ENCODE measurements at places on chromosomes 4 and X.

GRCh38 chrX:87710580-87710979 is 193.0 kb downstream of the KLHL4 start:
- no peak for DNase-seq

DNA sequence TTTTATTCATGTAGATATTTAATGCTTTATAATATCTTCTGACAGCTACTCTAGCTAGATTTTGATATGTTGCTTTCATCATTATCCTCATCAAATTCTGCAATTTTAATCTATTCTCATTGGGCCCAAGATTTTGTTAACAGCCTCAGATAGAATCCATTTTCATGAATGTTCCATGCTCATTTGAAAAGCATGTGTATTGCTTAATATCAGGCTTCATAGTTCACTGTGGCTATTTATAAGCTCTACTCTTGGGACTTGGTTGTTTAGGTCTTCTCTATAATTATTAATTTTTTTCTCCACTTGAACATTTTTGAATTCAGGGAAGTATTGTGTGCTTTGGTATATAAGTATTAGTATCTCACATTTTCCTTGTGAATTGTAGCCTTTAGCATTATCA is 41.8 kb downstream of the RAB40A start:
- DNase-seq = no peak

- no peak for DNase-seq
Observed at GRCh38 chr4:77217526-77217925, 60.5 kb downstream of the CCNG2 start.

DNA sequence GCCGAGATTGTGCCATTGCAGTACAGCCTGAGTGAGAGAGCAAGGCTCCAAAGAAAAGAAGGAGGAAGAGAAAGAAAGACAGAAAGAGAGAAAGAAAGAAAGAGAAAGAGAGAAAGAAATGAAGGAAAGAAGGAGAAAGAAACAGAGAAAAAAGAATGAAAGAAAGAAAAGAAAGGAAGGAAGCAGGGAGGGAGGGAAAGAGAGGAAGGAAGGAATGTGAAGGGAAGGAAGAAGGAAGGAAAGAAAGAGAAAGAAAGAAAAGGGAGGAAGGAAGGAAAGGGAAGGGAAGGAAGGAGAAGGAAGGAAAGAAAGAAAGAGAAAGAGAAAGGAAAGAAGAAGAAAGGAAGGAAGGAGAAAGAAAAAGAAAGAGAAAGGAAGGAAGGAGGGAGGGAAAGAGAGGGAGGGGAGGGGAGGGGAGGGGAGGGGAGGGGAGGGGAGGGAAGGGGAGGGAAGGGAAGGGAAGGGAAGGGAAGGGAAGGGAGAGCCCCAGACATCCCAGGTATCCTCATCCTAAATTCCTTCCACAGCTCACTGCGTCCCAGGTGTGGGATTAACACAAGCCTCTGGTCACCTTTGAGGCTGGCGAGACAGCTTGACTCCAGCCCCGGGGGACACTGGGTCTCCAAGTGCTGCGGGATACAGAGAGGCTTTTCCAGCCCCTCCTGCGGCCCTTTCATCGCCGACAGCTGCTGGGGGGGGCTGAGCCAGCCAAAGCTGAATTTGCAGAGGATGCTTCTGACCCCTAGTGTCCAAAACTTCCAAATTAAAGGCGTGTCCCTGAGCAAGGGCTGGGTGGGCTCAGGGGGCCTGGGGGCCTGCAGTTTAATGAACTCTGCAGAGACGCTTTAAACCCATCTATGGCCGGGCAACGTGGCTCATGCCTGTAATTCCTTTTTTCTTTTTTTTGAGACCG is 24.2 kb upstream of the CSF2RA start:
- DNase-seq = no peak

GRCh38 chrX:70176938-70177533 is at the start of gene DGAT2L6:
Gene DGAT2L6 (plus strand): TSS chrX:70177483. CDS start chrX:70177583, 100 bp downstream.
- no peak for DNase-seq
